ENCODE measurements at places on chromosomes 2 and 18. TPM values are rescaled to one million over a fixed set of nuclear protein-coding genes. Genes with fewer than 3 reads are reported as not detected.

- no peak for DNase-seq
Observed at GRCh38 chr2:225008179-225008856, 34.0 kb downstream of the DOCK10 start.

- peak; percentile 32 for DNase-seq
Observed at GRCh38 chr2:136384531-136385303, 266.8 kb upstream of the CXCR4 start.

- DNase-seq, result no peak
Observed at GRCh38 chr2:160913323-160913722, 246.9 kb upstream of the TANK start.

GRCh38 chr2:69801745-69802290, 27.6 kb upstream of the GMCL1 start:
- no peak for DNase-seq

- no peak for DNase-seq
Observed at GRCh38 chr18:32777049-32777448, 4.2 kb upstream of the KLHL14 start.

DNA sequence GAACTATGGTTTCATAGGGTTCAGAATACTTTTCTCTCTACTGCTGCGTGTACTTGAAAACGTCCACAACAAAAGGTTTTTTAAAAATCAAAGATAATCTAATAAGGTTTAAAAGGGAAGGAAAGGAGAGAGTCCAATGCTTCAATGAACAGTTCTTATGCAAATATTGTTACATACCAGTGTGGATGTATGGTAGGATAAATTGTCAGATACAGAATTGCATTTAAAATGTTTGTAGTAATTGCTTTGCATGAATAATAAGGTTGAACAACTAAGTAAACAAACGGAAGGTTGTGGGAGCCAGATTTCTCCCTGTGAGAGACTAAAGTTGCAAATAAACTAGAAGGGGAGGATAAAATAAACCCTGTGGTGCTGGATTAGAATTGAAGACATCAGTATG, 53.8 kb upstream of the RBBP8 start:
- DNase-seq, result no peak

DNA sequence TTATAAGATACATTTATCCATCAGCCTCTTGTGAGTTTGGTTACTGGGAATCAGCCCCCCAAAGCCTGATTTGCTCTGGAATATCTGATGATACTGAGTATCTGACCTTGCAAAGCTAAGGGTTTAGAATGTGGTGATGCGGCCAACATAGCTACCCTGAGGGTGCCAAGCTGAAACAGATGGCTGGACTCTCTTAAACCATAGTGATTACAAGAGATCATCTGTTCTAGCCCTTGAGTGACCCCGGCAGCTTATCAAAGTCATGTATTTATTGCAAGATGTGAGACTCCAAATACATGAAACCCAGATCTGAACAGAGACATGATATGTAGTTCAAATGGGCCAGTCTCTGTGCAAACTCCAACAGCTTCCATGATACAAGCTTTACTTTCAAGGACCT, 78.2 kb upstream of the CABLES1 start:
- no peak for DNase-seq

- DNase-seq, result no peak
Observed at GRCh38 chr2:188664416-188664815, 309.8 kb upstream of the COL3A1 start.

GRCh38 chr2:119431155-119431975, at the start of gene TMEM37:
TSS of gene TMEM37 (plus strand) at chr2:119431854. CDS start at chr2:119431904, 50 bp downstream.
- peak; percentile 84 for DNase-seq

DNA sequence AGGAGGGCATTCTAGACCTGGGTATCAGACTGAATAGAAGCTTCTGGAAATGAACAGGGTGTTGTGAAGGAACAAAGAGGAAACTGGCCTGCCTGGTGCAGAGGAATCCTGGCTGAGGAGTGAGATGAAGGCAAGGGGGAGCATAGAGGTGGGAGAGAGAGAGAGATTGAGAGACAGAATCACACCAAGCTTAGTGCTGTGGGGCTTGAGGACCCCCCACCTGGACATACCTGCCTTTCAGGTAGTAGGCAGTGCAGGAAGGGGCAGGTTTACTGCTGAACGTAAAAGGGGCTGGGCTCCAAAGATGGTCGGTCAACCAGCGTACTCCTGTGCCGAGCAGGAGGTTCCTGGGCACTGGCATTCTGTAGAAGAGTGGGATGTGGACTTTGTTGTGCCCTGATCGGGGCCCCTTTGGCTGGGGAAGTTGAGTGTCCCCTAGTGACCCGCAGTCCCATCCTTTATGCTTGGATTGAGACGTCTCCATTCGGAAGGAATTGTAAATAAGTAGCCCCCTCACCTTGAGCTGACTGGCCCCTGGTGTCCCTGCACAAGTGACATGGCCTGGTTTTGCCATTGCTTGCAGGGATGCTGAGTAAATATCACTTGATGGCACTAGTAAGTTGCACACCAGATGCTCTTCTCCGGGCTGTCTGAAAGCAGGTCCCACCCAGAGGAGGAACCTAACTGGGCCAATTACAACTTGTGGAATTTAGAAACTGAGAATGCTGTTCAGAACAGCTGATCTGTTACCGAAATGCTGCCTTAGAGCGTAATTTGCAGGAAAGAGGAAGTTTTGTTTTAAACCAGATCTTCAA, 1.4 kb downstream of the UBE2F start:
- peak; percentile 27 for DNase-seq

GRCh38 chr2:233265899-233266431, 14.5 kb downstream of the ATG16L1 start:
- DNase-seq, result no peak

GRCh38 chr2:241811952-241812729, 3.1 kb downstream of the NEU4 start:
- no peak for DNase-seq

GRCh38 chr2:65458999-65459398, 26.6 kb upstream of the SPRED2 start:
- DNase-seq, result no peak

DNA sequence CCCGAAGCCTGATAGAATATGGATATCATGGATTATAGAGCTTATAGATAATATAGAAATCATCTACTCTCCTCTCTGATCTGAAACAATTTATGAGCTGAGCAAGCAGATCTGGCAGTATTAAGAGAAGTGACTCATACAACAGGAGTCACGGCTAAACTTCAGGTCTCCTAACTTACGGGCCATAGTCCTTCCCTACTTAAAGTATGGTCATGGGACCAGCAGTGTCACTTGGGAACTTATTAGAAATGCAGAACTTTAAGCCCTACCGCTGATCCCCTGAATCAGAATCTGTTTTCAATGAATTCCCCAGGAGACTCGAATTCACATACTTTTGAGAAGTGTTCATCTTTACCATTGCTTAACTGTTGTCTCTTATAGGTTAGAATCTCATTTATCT, 195.7 kb upstream of the FANCL start:
- DNase-seq, result no peak

DNA sequence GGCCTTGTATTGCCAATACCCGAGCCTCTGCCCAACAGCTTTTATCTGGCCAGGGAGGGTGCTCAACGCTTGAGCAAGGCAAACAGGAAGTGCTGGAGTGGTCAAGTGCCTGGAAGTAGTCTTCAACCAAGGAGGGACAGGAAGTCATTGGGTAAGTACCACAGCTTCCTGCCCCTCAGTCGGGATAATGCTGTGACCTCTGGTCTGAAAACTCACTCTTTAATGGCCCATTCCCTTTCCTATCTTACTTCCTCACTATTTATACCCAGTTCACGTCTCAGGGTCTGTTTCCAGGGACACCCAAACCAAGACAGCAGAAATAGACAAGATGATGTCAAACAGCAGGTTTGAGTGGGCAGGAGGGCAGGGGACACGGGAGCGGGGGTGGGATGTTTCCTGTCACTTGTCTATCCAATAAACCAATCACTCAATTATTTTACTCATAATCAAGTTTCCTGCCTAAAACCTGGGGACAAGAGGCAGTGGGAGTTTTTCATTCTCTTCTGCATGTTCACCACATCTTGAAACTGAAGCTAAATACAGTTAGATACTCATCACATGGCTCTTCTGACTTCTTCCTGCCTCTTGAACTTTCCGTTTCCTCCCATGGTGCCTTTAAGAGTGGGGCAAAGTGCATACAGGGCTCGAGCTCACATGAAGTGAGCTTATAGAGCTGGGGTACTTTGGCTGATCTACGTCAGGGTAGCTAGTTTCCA, 68.9 kb upstream of the CAB39 start:
- no peak for DNase-seq

GRCh38 chr2:1686784-1687105, 57.6 kb downstream of the PXDN start:
- DNase-seq, result peak; percentile 38

DNA sequence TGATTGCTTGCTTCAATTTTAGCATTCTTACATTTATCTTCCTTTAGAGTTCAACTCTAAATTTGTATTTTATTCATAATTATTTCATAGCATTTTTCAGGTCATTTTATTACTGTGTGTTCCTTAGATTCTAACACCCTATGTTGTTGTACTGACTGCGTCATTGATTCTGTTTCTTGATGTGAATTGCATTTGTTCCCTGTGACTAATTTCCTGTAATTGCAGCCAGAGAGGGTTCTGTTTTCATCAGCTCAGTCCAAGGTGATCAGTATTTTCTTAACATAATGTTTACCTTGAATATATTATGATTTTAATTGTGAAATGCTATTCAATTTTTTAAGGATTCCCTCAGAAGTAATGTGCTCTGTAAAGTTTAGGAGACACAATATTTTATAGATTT, 970.2 kb upstream of the PIK3C3 start:
- no peak for DNase-seq

- no peak for DNase-seq
Observed at GRCh38 chr2:121071034-121071504, 213.9 kb downstream of the TFCP2L1 start.

The RGPD4 gene
- 0.03 TPM for polyA plus RNA-seq

The ABCG5 gene
- 0.63 TPM for polyA plus RNA-seq

The SYT4 gene
- polyA plus RNA-seq, result 0.38 TPM

The NAT8 gene
- polyA plus RNA-seq, result 18.6 TPM

The UGT1A10 gene
- not detected for polyA plus RNA-seq

The RAB17 gene
- 13.2 TPM for polyA plus RNA-seq

The PDE11A gene
- 9.4 TPM for polyA plus RNA-seq

The SFT2D3 gene
- not detected for polyA plus RNA-seq

The TMEM200C gene
- polyA plus RNA-seq, result 1.4 TPM

Measured in left kidney (tissue), 8 donors.